ENCODE measurements at places on chromosomes 5 and 9.

DNA sequence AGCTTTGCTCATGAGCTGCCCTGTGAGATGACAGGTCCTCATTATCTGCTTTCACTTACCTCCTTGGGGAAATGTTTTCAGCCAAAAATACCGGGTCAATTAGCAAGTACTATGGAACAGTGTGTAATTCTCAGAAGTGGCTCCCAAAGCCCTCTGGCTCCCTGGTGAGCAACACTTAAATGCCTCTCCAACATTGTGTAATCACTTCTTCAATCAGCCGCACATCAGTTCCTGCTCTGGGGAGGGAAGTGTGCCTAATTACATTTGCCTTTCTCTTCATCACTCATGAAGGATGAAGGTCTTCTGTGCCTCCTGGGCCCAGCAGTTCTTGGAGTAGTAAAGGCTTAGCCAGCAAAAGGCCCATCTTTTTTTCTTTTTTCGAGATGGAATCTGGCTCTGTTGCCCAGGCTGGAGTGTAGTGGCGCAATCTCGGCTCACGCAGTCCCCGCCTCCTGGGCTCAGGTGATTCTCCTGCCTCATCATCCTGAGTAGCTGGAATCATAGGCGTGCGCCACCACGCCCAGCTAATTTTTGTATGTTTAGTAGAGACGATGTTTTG, 23.1 kb downstream of the NIM1K start:
- DNase-seq, result no peak

GRCh38 chr5:142722146-142722545, 36.3 kb upstream of the FGF1 start:
- no peak for DNase-seq

DNA sequence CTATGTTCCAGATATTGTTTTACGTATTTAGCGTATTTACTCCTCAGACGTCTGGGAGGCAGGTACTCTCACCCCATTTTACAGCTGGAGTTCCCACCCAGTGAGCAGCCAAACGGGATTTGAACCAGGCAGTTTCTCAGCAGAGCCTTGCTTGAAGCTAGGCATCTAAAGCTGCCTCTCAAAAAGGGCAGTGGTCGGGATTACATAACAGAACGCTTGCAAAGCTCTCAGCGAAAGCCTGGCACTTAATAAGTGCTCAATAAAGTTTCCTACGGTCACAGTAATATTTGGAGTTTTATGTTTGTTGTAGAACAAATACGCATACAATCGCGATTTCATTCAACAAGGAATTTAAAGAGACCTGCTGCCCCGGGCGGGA, 286 bp upstream of the BSPRY start:
- no peak for DNase-seq

- DNase-seq, result no peak
These were observed 346.1 kb downstream of the DIRAS2 start for GRCh38 chr9:90296539-90296938.

DNA sequence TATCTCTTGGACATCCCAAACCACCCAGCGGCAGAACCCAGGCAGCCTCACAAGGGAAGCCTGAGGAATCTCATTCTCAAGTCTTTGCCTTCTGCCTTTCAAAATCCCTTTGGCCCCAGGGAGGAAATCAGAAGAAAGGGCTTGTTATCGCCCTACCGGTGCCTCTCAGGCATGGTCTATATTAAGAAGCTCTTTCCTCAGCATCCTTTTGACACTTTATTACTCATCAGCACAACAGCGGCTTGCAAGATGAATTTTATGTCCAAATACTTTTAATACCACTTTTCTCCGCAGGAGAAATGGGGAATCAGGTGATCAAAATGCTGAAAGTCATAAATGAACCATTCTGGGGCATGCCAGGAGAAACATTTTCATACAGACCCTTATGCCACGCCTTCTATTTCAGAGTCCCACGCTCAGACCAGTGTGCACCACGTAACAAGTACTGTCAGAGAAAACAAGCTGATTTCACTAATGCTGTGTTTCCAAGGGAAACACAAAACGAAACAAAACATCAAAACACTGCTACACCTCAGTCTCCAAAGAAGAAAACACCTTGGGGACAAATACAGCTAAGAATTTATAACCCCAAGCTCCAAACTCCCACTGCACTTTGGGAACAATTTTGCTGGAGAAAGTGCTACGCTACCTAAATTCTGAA, 30.0 kb downstream of the RAPGEF1 start:
- no peak for DNase-seq

DNA sequence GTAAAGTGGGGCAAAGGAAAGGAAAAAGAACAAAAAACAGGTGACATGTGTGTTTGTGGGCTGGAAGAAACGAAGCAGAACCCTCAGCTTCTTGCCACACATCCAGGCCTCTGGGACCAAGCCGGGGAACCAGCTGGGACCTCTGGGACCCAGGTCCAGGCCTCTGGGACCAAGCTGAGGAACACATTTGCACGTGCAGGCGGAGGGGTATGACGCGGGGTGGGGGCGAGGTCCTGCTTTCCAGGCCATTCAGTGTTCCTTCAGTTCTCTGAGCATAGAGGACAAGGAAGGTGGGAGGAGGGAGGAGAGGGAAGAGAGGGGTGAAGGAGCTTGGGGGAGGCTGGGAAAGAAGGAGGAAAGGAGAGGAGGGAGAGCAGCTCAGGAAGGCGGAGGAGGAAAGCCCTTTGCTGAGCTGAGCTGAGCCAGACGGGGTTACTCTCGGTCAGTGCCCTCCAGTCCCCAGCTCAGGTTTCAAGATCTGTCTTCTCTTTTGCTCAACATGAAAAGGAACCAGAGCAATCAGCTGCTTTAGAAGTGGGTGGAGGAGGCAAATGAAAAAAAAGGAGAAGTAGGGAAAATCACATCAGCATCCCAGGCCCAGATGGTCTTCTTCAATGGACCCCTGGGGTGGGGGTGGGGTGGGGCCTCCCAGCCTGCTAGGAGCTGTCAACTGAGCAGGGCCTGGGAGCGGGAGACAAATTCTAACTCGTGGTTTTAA, 59.1 kb downstream of the ABCA1 start:
- no peak for DNase-seq

- no peak for DNase-seq
These were observed 319.2 kb downstream of the IRX2 start for GRCh38 chr5:2432076-2432920.

DNA sequence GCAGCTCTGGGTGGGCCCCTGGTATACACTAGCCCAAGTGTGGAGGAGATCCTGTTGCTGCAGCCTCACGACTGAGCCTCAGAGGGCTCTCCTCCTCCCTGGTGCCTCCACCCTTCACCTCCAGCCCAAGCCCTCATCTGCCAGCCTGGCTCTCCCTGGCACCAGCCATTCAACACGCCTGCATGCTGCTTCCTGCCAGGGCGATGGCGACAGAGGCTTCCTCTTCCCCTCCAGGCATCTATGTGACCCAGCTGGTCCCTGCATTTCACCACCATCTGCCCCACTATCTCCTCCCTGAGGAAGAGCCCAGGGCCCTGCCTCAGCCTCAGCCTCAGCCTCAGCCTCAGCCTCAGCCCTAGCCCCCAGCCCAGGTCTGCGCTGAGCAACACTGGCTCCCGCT, 54.8 kb upstream of the ANGPTL2 start:
- no peak for DNase-seq

DNA sequence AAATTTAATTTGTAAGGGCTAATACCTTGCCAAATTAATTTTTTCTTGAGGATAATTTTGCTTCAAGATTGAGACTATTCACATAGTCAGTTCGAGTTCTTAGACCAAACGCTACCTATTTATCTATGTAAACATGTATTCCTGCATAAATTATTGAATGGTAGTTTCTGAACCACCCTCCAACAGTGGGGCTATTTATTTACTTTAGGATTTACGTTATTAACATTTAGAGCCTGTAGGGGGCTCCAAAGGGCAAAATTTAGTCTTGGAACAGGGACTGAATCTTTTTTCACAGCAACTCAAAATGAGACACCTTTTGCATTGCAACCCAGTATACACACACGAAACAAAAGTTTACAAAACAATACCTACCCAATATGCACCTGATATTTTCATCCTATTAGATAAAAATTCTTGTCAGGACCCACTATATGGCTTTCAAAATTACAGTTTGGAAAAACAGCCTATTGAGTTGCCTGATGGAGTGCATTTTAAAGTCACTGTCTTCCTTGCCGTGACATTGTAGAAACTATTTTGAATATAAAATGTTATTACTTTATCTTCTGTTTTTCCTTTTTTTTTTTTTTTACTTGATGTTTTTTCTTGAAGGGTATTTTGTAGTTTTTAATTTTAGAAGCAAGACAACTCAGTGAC, 47.1 kb upstream of the POU4F3 start:
- DNase-seq, result peak; percentile 2

DNA sequence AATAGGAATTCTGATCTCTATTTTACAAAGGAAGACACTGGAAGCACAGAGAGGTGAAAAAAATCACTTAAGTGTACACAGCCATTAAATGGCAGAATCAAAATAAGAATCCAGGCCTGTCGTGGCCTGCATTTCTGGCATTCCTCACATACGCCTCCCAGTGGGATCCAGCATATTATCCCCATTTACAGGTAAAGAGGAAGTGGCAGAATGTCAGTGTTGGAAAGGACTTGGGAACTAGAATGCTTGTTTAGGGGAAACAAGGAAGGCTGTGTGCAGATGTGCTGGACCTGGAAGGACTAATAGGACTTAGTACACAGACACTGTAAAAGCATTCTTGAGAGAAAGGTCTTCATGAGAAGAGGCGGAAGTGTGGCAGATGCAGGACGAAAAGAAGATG, 241.8 kb downstream of the TRIM32 start:
- no peak for DNase-seq

GRCh38 chr5:126615286-126615685, 14.5 kb downstream of the PHAX start:
- DNase-seq, result no peak

GRCh38 chr9:88996046-88996920, 5.0 kb downstream of the S1PR3 start:
- no peak for DNase-seq

DNA sequence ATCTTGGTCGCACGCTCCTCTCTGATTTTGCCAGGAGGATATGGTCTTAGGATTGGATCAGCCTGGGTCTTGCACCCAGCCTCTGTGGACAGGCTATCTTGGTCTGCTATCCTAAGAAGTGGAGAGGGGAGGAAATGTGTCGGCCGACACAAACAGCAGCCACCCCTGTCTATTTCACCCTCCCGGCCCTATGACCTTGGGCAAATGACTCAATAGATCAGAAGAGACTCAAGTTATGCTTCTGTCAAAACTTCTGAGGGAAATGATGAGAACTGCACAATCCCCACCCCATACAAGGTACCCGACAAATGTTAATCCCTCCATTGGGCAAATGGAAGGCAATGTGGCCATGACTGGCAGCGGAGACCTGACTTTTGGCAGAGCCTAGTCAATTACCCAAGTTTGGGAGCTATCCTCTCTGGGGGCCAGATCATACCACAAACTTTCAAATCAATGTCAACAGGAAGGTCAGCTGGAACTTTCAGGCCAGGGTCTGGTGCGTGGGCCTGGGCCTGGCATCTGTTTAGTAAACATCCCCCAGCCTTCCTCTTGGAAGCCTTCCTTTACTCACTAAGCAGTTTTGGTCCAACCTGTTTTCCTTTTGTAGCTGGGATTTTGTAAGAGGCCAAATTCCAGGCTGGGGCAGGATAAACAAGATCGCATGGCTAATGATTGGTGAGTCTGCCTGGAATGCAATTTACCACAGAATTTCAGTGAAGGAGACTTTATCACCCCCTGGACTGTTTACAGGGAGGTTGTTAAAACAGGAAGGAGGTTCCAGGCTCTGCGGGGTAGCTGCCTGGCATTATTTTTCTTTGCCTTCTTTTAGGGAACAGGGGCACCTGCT, 64.2 kb upstream of the CPEB4 start:
- DNase-seq, result no peak

DNA sequence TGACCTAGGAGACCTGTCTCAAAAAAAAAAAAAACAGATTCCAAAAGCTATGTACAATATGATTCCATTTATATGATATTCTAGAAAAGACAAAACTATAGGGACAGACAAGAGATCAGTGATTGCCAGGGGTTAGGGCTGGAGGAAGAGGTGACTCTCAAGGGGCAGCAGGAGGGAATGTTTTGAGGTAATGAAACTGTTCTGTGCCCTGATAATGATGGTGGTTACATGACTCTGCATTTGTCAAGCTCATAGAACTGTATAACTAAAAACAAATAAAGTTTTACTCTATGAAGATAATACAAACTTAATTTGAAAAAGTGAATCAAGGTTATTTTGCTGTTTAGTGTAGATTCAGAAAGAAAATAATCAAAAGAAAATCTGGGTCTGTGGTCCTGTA, 125.3 kb upstream of the IQGAP2 start:
- DNase-seq, result no peak

DNA sequence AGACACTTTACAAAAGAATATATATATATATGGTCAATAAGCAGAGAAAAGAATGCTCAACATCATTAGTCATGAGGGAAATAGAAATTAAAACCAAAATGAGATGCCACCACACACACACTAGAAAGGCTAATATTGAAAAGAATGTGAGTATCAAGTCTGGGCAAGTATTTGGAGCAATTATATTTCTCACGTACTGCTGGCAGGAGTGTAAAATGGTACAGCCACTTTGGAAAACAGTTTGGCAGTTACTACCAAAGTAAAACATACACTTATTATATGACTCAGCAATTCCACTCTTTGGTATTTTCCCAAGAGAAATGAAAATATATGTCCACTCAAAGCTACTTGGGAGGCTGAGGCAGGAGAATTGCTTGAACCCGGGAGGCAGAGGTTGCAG, 29.8 kb downstream of the NEUROG1 start:
- no peak for DNase-seq

DNA sequence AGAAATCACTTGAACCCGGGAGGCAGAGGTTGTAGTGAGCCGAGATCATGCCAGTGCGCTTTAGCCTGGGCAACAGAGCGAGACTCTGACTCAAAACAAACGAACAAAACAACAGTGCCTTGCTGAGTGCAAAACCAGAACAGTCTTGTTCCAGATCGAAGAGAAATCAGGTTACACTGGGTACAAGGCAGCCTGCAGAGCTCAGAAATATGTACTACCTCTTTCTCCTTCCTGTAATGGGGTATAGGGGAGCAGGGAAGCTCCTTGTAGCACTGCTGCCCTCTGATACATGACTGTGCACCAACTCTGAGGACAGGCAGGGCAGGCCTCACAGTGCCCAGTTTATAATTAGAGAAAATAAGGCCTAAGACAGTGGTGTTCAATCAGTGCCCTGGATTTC, 24.7 kb downstream of the TBC1D2 start:
- no peak for DNase-seq
